ENCODE measurements at places on chromosomes 5 and 9.

- no peak for DNase-seq
These were observed 15.4 kb downstream of the SFXN1 start for GRCh38 chr5:175493726-175494125.

- no peak for DNase-seq
These were observed 16.1 kb downstream of the SLC45A2 start for GRCh38 chr5:33968211-33969005.

- no peak for DNase-seq
These were observed 19.7 kb downstream of the DNAJA1 start for GRCh38 chr9:33044677-33045282.

GRCh38 chr5:176944268-176944667 lies 45.1 kb upstream of the HK3 start:
- DNase-seq: no peak

- DNase-seq: no peak
These were observed 1.4 kb downstream of the ZFR start for GRCh38 chr5:32443145-32443540.
